Osteoblast (primary cell): ENCODE measurements at places on chromosomes 3 and 15. TPM values are rescaled to one million over a fixed set of nuclear protein-coding genes. Genes with fewer than 3 reads are reported as not detected.
A peak's percentile ranks its signal among the peaks of the same experiment; 100 is the strongest.

DNA sequence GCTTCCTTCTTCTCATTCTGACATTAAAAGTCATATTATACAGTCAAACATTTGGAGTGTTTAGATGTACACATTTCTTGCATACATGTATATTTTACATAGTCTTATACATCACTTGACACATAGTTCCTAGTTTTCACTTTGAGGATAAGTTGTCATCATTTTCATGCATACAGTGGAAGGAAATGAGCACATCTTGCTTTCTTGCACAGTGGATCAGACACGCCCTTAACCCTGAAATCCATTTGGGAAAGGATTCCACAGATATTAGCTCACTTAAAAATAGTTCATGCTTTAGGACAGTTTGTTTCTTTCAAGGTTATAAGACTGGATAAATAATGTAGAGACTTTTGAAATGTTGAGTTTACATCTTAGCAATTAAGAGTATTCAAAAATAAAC, 148.6 kb upstream of the MME start:
- DNase-seq = peak; percentile 83

GRCh38 chr3:172569128-172570008, 46.1 kb upstream of the TNFSF10 start:
- no peak for DNase-seq

- no peak for DNase-seq
Observed at GRCh38 chr15:53354874-53355273, 404.6 kb downstream of the WDR72 start.

DNA sequence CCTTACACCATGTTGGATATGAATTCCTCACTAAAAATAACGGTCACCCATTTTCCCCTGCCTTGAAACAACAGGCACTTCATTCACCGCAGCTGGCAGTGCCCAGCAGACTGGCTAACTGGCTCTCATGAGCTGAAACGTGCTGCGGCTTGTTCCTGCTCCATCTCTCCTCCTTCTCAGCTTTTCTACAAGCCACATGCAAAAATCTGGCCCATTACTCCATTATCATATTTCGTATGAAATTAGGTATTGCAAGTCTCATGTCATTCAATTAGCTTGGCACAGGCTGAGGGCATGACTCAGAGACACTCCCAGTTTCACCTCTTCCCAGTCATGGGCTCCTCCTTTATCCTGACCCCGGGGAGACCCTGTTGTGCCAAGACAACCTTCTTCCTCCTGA, 60.0 kb downstream of the MAGEF1 start:
- DNase-seq = peak; percentile 41

DNA sequence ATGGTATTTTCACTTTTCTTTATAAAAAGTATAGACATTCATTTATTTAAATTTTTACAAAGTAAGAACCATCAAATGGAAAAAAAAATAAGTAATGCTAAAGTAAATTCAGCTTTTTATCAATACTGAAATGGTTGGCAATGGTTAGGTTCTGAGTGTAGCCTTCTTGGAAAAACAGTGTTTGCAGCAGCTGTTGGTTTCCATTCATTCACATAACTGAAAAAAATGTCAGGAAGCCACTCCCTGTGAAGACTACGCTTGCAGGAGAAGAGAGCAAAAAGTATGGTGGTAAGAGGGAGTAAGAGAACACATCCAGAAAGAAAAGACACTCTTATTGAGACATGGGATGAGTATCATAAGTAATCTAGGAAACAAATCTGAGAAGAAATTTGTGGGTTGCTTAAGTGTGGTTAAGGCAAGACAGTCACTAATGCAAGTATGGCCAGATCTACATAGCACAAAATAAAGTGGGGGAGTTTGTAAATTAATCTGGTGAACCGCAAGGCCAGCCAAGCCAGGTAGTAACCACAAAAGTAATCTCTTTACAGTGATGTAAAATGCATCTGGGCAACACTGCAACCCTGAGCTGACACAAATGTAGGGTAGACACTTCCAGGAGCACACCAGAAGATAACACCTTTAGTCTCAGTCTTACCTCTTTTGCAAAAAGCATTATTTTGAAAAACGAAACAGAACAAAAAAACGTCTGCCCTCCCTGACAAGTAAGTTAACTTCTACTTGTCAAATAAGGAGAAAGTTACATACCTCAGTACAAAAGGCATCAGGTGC, 133.7 kb downstream of the IGSF11 start:
- DNase-seq = no peak

GRCh38 chr15:92821491-92822116, 78.5 kb upstream of the CHD2 start:
- peak; percentile 37 for DNase-seq

- DNase-seq = no peak
Observed at GRCh38 chr3:20490996-20491395, 305.0 kb upstream of the SGO1 start.

DNA sequence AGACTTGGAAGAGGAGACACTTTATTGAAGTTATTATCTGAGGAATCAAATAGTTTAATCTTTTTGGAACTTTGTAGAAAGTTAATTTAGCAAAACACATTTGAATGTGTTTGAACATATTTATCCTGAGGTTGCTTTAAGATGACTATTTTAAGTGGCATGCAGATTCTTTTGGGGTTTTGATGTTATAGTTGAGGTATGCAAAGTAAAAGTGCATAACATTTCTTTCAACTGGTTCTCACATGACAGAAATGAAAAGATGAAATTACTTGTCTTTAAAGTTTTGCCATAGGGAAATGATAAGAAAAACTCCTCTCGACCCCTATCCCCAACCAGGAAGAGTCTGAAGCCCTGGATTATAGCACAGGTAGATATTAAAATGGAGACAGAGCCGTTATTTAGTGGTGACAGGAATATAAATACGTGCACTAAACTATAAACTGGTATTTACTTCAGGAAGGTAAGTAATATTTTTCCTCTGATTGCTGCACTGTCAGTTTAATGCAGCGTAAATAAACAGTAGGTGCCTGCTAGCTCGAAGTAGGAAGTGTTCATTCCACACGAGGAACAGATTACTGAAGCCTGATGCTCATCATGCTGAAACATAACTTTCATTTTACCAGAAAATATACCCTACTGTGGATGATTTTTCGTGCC, 15.1 kb upstream of the SATB1 start:
- DNase-seq = no peak

GRCh38 chr15:96497951-96498350, 167.5 kb downstream of the NR2F2 start:
- no peak for DNase-seq

GRCh38 chr3:190036631-190037030, 84.1 kb downstream of the P3H2 start:
- DNase-seq = peak; percentile 45

- no peak for DNase-seq
Observed at GRCh38 chr3:138817695-138818094, 17.0 kb downstream of the PIK3CB start.

The GOLGA6B gene
- not detected in 2 replicates for total RNA-seq

The HDGFL3 gene
- 27.5 and 42.4 TPM in 2 replicates for total RNA-seq

The GNL3 gene
- 111 and 129 TPM in 2 replicates for total RNA-seq
